Stimulated activated CD4-positive, alpha-beta T cell treated with anti-CD3 and anti-CD28 coated beads, Interleukin-12 subunit alpha, Interleukin-12 subunit beta, amount 100 ng/mL, for 4 hours (primary cell): ENCODE measurements at places on chromosomes 3 and 15.
A peak's percentile ranks its signal among the peaks of the same experiment; 100 is the strongest.

- no peak for DNase-seq
These were observed 16.1 kb upstream of the CACNA1D start for GRCh38 chr3:53478166-53478830.

DNA sequence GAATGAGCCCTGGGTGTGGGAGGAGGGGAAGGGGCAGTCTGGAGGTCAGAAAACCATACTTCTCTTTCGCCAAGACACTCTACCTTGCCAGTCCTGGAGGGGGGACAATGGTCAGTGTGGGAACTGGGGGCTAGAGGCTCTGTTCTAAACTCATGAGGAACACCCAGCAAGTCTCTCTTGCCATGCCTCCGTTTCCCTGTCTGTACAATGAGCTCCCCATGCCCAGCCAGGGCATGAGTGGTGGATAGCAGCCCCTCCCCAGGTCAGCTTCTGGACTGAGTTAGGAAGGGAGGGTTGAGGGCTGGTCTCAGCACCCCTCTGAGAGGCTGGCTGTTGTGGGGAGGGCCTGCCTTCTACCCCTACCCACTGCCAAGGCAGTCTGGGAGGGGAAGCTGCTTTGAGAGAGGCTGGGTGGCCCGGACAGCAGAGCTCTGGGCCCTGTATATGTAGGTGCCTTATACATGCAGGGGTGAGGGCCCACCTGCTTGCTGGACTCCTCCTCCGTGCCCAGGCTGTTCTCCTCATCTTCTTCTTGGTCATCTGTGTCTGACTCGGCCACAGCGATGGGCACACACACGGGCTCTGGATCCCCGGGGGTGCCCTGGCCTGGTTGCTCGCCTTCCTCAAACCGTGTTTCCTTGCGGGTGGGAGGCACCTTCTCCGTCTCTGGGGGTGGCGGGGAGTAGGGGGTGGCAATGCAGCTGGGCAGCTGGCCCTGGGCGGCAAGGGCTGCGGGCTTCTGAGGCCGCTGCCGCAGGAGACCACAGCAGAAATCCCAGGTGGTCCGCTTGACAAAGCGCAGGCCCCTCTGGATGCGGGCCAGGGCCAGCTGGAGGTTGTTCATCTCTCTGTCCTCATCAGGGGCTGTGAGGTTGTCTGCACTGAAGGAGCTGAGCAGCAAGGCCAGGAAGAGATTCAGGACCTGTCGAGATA is 68.8 kb downstream of the SCN5A start:
- DNase-seq = no peak

DNA sequence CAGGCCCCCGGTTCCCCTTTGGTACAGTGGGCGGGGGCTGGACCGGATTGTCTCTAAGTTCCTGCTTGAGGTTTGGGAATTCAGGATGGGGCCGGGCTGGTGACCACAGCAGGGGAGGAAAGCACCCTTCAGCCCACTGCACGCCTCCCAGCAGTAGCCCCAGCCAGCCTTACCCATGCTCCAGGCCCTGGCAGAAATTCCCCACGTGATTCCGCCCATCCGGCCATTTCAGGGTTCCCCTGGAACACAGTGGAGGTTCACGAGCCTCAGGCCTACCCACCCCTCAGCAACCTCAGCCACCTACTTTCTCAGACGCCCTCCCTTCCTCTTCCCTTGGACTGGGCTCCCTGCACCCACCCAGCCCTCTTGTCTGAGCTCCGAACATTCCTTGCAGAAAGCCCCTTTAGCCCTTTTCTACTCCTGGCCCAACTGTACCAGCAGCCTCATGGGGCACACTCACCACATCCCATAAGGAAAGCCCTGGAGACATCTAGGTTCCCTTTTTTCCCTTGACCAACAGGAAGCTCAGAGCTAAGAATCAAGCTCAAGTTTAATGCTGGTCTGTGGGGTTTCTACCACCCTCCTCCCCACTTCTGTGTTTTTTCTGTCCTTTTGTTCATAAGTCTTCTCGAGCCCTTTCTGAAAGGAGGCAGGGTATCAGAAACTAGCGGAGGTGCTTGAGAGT is 11.5 kb downstream of the ALS2CL start:
- no peak for DNase-seq

DNA sequence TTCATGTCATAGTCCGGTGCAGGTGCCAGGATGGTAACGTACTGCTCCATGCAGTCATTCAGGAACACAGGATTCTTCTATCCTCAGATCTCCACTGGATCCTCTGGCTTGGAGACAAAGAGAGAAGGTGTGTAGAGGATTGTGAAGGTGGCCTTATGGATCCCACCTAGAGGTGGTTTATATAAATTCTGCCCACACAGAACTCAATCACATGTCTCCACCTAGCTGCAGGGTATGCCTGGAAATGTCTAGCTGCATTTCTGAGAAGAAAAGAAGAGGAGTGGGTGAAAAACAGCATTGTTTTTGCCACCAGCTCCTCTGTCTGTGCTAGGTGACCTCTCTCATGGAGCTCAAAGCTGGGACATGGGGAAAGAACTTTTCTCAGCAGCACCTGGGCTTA is 478.7 kb downstream of the PDCD6IP start:
- DNase-seq = no peak

- DNase-seq = no peak
These were observed 42.1 kb downstream of the NR2F2 start for GRCh38 chr15:96372554-96372953.

DNA sequence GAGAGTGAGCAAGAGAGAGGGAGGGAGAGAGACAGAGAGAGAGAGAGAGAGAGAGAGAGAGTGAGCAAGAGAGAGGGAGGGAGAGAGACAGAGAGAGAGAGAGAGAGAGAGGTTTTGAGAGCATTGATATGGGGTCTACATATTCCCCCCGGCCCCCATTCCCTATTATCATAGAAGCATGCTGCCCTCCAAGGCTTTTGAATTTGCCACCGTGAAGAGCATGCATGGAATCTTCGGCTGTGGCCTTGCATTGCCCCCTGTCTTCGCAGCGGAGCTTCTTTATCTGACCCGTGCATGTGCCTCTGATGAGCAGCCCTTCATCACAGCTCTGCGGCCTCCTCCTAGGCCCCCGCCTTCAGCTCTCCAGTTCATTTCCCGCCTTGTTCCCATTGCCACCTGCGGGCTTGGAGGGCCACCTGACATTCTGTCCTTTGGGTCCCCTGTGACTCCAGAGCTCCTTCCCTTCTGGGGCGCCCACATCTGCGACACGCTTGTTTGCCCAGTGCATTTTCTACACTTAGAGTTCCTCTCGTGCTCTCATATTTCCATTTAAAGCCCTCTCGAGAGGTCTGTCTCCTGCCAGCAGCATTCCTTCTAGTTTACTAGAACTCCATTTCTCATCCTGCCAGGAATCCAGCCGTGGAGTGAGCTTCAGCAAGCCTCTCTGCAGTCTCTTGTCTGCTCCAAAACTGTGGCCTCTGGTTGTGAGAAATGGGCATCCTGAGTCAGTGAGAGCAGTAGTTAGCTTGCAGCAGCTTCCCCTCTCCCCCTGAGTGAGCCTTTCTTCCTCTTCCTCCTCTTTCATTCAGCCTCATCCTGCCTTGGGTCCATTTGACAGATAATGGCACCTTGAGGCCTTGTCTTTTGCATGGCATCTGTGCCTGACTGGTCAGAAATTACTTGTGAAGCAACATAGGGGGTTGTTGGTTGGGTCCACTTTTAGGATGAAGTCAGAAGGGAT is 25.3 kb downstream of the LPP start:
- DNase-seq = no peak

GRCh38 chr3:93973131-93974126 is at the start of gene PROS1:
Gene PROS1 (minus strand): TSS chr3:93973896. CDS start chr3:93973749, 147 bp downstream.
- DNase-seq = peak; percentile 35

- no peak for DNase-seq
These were observed 14.4 kb upstream of the TM4SF4 start for GRCh38 chr3:149460117-149460516.

GRCh38 chr3:177469216-177469615 is 271.9 kb upstream of the TBL1XR1 start:
- DNase-seq = no peak

DNA sequence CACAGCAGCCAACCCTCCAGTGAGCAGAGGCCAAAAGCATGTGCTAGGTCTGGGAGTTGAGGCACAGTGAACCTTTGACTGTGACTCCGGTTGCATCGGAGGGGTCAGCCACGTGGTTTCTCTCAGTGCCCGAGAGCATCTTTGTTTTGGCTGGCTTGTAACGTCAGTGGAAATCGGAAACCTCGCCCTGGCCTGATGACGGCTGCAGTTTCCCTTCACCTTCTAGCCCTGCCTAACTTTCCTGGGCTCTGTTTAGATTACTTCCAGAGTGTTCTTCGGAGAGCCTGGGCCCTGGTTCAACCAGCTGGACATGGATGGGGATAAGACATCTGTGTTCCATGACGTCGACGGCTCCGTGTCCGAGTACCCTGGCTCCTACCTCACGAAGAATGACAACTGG is 56.6 kb downstream of the MESD start:
- no peak for DNase-seq

GRCh38 chr15:76071806-76072205 is 12.0 kb downstream of the TMEM266 start:
- DNase-seq = no peak

DNA sequence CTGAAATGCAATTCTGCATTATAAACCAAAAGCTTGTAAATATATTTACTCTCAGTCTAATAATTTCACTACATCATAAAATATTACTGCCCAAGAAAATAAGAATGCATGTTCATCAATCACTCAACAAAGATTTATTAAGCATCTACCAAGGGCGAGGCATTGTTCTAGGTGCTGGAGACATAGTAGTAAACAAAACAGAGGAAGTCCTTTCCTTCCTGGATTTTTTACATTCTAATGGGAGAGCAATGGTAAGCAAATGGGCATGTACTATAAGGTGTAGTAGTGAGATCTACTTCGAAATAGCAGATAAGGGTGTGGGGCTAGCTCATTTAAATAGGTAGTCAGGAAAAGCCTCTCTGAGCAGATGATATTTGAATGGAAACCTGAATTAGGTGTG is 10.8 kb upstream of the ZFYVE19 start:
- no peak for DNase-seq

DNA sequence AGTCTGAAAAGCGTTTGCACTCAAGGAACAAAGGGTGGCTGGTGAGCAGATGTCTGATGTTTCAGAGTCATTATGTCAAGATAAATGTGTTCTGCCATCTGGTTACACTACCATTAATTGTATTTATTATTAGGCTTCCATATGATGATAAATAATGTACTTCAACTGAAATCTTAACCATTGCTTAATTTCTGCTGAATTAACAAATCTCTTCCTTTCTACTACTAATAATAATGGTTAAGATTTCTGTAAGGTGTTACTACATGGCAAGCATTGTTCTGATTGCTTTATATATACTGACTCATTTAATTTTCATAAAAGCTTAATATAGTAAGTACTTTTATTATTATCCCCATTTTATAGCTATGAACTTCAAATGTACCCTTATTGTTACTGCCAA is 68.4 kb upstream of the GALNT15 start:
- DNase-seq = no peak
